ENCODE measurements at places on chromosomes 4 and X. TPM values are rescaled to one million over a fixed set of nuclear protein-coding genes. Genes with fewer than 3 reads are reported as not detected.

DNA sequence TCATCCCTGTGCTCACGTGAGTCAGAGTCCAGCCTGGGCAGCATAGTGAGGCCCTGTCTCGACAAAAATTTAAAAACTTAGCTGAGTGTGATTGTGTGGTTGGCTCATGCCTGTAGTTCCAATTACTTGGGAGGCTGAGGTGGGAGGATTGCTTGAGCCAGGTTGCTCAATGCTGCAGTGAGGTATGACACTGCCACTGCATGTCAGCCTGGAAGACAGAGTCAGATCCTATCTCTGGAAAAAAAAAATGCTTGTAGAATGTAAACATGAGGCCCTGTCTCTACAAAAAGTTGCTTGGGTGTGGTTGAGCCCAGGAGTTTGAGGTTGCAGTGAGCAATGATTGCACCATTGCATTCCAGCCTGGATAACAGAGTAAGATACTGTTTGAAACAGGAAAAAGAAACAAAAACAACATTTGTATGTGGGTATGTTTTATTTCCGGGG is 11.3 kb upstream of the YTHDC1 start:
- H3K27ac ChIP-seq = no peak overlapping the region
- H3K4me3 ChIP-seq = no peak overlapping the region
- peaks cover 1% of the 10 kb centered on the region for H3K36me3 ChIP-seq
- peaks cover 11% of the 10 kb centered on the region for H3K4me1 ChIP-seq
- DNase-seq = no peak

GRCh38 chr4:108794136-108794535 is 31.3 kb upstream of the ETNPPL start:
- H3K4me1 ChIP-seq = no peaks in the 10 kb centered on the region
- H3K4me3 ChIP-seq = no peak overlapping the region
- no peak overlapping the region for H3K27ac ChIP-seq
- no peaks in the 10 kb centered on the region for H3K36me3 ChIP-seq
- DNase-seq = no peak
- H3K27me3 ChIP-seq = peaks cover 17% of the 10 kb centered on the region

GRCh38 chr4:130486186-130486585 is 1390.2 kb downstream of the C4orf33 start:
- H3K4me1 ChIP-seq = no peaks in the 10 kb centered on the region
- H3K36me3 ChIP-seq = no peaks in the 10 kb centered on the region
- no peaks in the 10 kb centered on the region for H3K27me3 ChIP-seq
- no peak overlapping the region for H3K4me3 ChIP-seq
- H3K27ac ChIP-seq = no peak overlapping the region

TASL gene
- total RNA-seq = 3.1 TPM

- DNase-seq = no peak
- H3K27ac ChIP-seq = peak overlapping the region; percentile 97
- H3K27me3 ChIP-seq = peaks cover 4% of the 10 kb centered on the region
Measured at GRCh38 chr4:699816-700580, 5.6 kb upstream of the PCGF3 start.

TCP11X2 gene
- total RNA-seq = not detected

XAGE1A gene
- not detected for total RNA-seq

MRPS18C gene
- total RNA-seq = 60.4 TPM

- H3K4me3 ChIP-seq = peak within 1 kb of the TSS; percentile 80
- no peaks in the 10 kb centered on the region for H3K36me3 ChIP-seq
- no peak within 1 kb of the TSS for H3K27ac ChIP-seq
- peaks cover 73% of the 10 kb centered on the region for H3K27me3 ChIP-seq
- peaks cover 6% of the 10 kb centered on the region for H3K4me1 ChIP-seq
- peak; percentile 59 for DNase-seq
Measured at GRCh38 chr4:76251441-76252270, at the start of gene FAM47E. FAM47E (plus strand) TSS chr4:76251721; CDS start chr4:76251747, 26 bp downstream.

GSX2 gene
- not detected for total RNA-seq

- no peak for DNase-seq
- no peaks in the 10 kb centered on the region for H3K36me3 ChIP-seq
- H3K4me3 ChIP-seq = no peak overlapping the region
- no peaks in the 10 kb centered on the region for H3K4me1 ChIP-seq
- no peaks in the 10 kb centered on the region for H3K27me3 ChIP-seq
- H3K27ac ChIP-seq = no peak overlapping the region
Measured at GRCh38 chr4:45910511-45910910, 213.3 kb downstream of the GABRG1 start.

COL4A6 gene
- not detected for total RNA-seq

- DNase-seq = no peak
- H3K4me3 ChIP-seq = no peak overlapping the region
- peaks cover 3% of the 10 kb centered on the region for H3K4me1 ChIP-seq
Measured at GRCh38 chrX:40300286-40300890, 202.6 kb upstream of the BCOR start.

GRCh38 chrX:72280321-72280845 is 3.3 kb upstream of the RPS4X start:
- no peak overlapping the region for H3K27ac ChIP-seq
- H3K36me3 ChIP-seq = peaks cover 4% of the 10 kb centered on the region
- H3K4me3 ChIP-seq = no peak overlapping the region
- H3K4me1 ChIP-seq = peaks cover 7% of the 10 kb centered on the region
- DNase-seq = no peak

- H3K27me3 ChIP-seq = no peaks in the 10 kb centered on the region
- H3K27ac ChIP-seq = no peak overlapping the region
- DNase-seq = no peak
- H3K36me3 ChIP-seq = no peaks in the 10 kb centered on the region
- no peak overlapping the region for H3K4me3 ChIP-seq
Measured at GRCh38 chr4:72507167-72507566, 61.9 kb downstream of the ADAMTS3 start.

LYAR gene
- total RNA-seq = 62.3 TPM

RAB40A gene
- 0.26 TPM for total RNA-seq

- H3K4me1 ChIP-seq = peaks cover 11% of the 10 kb centered on the region
- no peaks in the 10 kb centered on the region for H3K36me3 ChIP-seq
- H3K27me3 ChIP-seq = peaks cover 30% of the 10 kb centered on the region
- DNase-seq = no peak
Measured at GRCh38 chr4:139738846-139739613, 73.4 kb downstream of the MGST2 start.

DNA sequence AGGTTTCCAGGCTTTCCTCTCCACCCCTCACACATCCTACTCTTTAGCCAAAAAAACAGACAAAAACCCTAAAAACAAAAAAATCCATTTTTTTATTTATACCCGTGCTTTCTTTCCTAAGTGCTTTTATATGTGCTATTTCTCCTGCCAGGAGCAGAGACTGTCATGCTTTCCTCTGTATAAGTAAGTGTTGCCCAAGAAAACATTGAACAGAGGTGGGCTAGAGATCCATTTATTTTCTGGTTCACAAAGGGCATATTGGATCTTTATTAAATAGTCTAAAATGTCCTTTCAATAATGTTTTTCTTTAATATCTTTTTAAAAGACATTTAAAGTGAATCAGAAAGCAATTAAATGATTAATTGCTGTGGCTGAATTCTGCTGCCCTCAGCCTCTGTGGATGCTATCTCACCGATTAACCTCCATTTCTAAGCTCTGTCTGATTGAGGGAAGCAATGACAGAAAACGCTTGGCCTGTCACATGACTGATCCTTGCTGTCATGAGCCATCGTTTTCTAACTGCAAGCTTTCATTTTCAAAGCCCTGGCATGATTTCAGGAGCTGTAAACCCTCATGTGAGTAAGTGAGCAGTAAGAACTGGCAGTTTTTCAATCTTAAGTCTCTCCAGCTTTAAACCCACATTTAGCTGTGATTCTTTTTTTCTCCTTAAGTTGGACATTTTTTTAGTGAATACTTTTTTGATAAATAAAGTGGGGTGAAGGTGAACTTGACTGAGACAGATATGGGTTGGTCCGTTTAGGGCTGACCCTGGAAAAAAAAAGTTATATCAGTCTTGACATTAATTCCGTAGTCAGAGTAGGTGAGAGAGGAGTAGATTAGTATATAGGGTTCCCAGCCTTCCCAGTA is 180.7 kb upstream of the PGRMC2 start:
- H3K27me3 ChIP-seq = peaks cover 2% of the 10 kb centered on the region
- no peaks in the 10 kb centered on the region for H3K36me3 ChIP-seq
- no peak overlapping the region for H3K27ac ChIP-seq
- no peak for DNase-seq
- no peaks in the 10 kb centered on the region for H3K4me1 ChIP-seq
- no peak overlapping the region for H3K4me3 ChIP-seq

DNA sequence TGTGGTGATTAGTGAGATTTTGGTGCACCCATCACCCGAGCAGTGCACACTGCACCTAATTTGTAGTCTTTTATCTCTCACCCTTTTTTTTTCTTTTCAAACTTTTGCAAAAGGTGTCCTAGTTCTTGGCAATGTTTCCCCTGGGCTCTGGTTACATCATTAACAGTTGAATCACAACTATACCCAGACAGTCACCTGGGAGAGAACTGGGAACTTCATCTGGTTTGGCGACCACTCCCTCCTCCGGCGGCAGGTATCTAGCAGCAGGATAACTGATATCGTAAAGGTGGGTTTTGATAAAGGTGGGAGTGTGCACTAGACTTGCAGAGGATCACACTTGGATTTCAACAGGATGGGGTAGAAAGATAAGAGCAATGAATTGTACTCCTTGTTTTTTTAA is 140.5 kb downstream of the CHIC2 start:
- H3K36me3 ChIP-seq = no peaks in the 10 kb centered on the region
- no peak overlapping the region for H3K27ac ChIP-seq
- H3K4me3 ChIP-seq = no peak overlapping the region
- peaks cover 18% of the 10 kb centered on the region for H3K27me3 ChIP-seq
- no peaks in the 10 kb centered on the region for H3K4me1 ChIP-seq

DNA sequence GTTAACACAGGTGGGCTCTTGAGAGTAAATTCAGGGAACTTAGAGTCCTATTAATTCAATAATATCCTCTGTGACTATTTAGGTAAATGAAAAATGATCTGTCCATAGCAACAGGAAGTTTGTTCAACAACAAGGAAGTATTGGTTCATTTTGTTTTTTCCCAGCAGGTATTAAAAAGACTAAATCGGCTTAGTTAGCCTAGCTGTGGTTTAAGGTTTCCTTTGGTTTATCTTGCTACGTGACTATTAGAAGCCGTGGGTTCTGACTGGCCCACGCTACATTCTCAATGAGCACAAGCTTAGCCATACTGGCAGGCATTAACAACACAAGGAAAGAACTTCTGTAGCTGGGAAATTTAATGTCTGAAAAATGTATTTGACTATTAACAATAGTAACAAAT is 168.8 kb upstream of the HS3ST1 start:
- peak overlapping the region; percentile 3 for H3K4me3 ChIP-seq
- peaks cover 2% of the 10 kb centered on the region for H3K36me3 ChIP-seq
- no peak for DNase-seq
- H3K27ac ChIP-seq = no peak overlapping the region

SMR3B gene
- not detected for total RNA-seq

P2RY10 gene
- 77.4 TPM for total RNA-seq

- no peak overlapping the region for H3K27ac ChIP-seq
- H3K27me3 ChIP-seq = no peaks in the 10 kb centered on the region
- no peak overlapping the region for H3K4me3 ChIP-seq
- no peaks in the 10 kb centered on the region for H3K36me3 ChIP-seq
Measured at GRCh38 chr4:153748378-153748777, 11.4 kb downstream of the RNF175 start.

- H3K4me3 ChIP-seq = peak overlapping the region; percentile 67
- no peaks in the 10 kb centered on the region for H3K36me3 ChIP-seq
- no peak for DNase-seq
- H3K4me1 ChIP-seq = peaks cover 24% of the 10 kb centered on the region
- H3K27me3 ChIP-seq = no peaks in the 10 kb centered on the region
Measured at GRCh38 chr4:122762966-122763716, 30.6 kb downstream of the BBS12 start.

DNA sequence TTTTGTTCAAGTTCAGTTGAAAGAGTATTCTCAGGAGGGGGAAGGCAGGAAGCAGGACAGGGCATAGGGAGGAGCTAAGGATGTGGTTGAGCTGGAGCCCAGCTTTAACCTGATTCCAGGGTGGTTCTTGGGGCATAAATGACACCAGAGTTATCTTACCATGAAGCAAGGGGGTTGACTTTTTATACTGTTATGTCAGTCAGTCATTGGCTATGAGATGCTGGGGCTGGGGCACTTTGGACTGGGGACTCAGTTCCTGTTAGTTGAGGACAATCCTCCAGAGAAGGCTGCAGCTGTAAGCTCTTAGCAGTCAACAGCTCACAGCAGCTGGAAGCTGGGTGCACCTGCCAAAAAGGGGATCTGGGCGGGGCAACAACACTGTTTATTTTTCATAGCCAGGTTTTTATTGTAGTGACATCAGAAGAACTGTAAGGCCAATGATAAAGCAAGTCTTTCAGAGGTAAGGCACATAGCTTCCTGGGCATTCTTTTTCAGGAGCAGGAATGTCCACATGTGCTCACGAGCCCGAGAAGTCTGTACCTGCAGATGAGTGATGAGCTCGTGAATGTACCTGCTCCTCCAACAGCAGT is 78.5 kb downstream of the MID1IP1 start:
- no peaks in the 10 kb centered on the region for H3K36me3 ChIP-seq
- peaks cover 8% of the 10 kb centered on the region for H3K4me1 ChIP-seq
- H3K27ac ChIP-seq = peak overlapping the region; percentile 51

All from activated naive CD8-positive, alpha-beta T cell treated with anti-CD3 and anti-CD28 coated beads, Interleukin-2, amount 10 ng/mL, durations not matched to agents 7 days and 5 days (primary cell).